Right kidney (tissue), 9 donors: ENCODE measurements at places on chromosomes 6 and 20.

GRCh38 chr20:8663424-8663823 lies 405.5 kb upstream of the PLCB4 start:
- no peak for DNase-seq

- no peak for DNase-seq
Observed at GRCh38 chr20:24257171-24257570, 212.3 kb upstream of the SYNDIG1 start.

DNA sequence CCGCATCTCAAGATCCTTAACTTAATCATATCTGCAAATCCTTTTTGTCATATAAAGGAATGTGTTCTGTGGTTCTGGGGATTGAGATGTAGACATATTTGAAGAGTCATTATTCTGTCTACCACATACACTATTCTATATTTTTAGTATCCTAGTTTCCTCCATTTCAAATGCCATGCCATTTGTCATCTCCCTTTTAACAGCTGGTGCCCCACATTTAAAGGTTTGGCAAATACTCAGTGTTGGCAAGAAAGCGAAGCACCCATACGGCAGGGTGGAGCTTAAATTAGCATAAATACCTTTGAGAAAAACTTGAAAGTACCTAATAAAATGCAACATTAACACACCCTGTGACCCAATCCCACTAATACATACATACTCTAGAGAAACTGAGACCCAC lies 31.7 kb downstream of the PAK5 start:
- DNase-seq, result no peak

- DNase-seq, result no peak
Observed at GRCh38 chr6:26211963-26212362, 124.7 kb downstream of the HFE start.

DNA sequence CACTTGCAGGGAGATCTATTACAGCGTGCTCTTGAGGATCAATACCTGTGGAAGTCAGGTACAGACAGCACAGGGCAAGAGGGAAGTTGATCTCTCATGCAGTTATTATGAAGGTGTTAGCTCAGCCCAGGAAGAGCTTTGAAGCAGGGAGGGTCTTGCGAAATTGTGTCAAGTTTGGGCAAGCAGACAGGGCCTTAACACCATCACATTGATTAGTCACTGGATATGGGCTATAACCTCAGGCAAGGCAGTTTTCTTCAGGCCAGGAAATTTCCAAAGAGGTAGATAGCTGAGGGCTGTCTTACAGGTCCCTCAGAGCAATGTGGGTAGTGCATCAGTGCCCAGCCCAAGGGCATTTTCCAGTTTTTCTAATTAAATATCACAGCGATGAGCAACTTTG lies 643.8 kb downstream of the DHX35 start:
- no peak for DNase-seq

GRCh38 chr6:22656706-22657351 lies 87.5 kb downstream of the HDGFL1 start:
- DNase-seq, result no peak

DNA sequence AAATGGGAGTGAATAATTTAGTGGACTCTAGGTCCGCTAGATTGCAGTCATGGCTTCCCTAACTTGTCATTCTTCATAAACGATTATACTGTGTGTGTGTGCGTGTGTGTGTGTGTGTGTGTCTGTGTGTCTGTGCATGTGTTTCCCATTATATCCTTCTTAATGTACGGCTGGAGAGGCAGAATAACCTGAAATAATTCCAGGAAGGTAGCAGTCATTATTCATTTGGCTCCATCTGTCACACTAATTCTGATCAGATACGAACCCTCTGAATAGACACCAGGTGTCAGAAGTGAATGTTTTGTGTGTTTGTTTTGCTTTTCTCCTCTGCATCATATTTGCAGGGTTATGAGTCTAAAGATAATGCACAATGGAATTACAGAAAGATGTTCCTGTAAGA lies 372.9 kb downstream of the DOK5 start:
- DNase-seq, result no peak

DNA sequence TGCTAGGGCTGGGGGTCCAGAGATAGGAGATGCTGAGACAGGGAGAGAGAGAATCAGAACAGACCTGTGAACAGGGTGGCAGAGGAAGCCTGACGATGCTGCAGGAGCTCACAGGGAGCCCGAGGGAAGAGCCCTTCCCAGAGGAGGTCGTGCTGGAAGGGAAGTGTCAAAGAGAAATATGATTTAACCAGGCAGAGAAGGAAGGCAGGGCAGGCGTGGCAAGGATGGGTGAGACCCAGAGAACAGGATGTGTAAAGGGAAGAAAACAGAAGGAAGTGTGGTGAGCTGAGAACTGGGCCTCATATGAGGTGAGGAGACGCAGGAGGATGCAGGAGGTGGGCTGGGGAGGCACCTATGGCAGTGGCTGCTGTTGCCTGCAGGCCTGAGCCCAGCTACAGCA lies 105.6 kb downstream of the ZDHHC14 start:
- no peak for DNase-seq

DNA sequence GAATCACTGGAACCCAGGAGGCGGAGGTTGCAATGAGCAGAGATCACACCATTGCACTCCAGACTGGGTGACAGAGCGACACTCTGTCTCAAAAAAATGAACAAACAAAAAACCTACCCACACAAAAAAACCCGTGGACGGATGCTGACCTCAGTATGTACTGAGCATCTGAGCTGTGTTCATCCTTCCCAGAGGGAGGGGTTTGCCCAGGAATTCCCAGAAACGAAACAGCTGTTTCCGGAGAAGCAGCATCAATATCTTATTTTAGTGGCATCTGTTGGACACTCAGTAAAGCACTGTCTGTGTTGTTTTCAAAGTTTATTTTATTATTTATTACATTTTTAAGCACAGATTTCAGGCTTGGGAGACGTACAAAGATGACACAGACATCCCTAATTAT lies 18.7 kb downstream of the NANP start:
- no peak for DNase-seq

GRCh38 chr6:107173779-107174178 lies 58.5 kb upstream of the BEND3 start:
- no peak for DNase-seq

GRCh38 chr20:36542516-36543183 lies 1.3 kb downstream of the MYL9 start:
- no peak for DNase-seq

GRCh38 chr6:1884313-1884712 lies 274.6 kb downstream of the FOXC1 start:
- DNase-seq, result no peak

- DNase-seq, result peak; percentile 42
Observed at GRCh38 chr6:163405412-163406309, 8.9 kb upstream of the QKI start.

GRCh38 chr6:86107985-86108384 lies 465.3 kb upstream of the SYNCRIP start:
- no peak for DNase-seq

DNA sequence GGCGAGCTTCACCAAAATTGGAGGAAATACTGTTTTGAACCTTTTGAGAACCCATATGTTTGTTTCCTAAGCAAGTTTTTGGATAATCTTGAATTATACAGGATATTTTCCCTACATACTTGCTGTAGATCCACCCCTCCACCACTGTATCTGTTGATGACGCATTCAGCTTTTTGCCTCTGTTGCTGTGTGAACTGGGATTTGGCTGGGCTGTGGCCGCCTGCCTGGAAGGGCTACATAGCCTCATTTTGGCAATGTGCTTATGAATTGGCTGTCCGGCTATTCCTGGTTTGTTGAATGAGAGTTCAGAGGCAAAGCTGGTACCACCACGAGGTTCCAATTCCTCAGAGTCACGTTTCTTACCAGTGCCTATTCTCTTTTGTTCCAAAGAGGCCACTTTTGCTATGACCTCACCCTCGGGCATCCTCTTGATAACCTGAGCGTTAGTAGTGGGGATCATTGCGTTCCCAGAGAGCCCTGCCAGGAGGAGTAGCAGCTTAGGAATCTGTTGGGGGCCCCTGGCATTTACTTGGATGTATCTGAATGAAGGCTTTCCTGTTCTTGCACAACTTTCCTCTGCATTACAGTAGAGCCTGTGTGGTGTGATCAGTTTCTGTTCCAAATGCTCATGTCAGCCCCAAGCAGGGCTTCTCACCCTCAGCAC lies 6.4 kb downstream of the FAM83D start:
- DNase-seq, result no peak

- DNase-seq, result no peak
Observed at GRCh38 chr6:87396595-87397392, 11.0 kb upstream of the CFAP206 start.

DNA sequence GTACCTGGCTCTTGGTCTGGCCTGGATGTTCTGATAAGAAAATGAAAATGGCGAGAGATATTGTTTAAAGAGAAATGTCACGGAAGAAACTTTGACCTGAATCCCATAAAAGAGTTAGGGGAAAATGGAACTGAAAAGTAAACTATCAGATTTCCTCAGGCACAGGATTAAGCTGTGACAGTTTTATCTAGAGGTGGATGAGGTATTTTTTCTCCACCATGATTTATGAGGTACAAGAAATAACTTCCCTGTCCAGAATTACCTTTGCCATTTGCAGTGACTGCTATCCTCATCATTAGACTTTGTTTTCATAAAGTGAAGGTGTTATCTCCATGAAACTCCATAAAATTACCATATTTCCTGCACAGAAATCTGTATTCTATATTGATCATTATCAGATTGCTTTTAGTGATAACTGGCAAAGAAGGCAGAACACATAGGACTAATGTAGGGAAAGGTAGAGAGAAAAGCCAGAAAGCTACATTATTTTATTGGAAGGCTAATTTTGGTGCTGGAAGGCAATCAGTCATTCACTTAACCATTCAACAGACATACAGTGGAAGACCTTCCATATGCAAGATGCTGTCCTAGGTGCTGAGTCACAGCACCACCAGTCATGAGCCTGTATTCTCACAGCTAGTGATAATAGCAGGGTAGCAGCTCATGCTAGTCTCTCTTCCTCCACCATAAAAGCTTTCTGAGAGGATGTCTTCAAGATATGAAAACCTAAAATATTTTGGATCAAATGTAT lies 427.3 kb upstream of the CITED2 start:
- DNase-seq, result no peak

DNA sequence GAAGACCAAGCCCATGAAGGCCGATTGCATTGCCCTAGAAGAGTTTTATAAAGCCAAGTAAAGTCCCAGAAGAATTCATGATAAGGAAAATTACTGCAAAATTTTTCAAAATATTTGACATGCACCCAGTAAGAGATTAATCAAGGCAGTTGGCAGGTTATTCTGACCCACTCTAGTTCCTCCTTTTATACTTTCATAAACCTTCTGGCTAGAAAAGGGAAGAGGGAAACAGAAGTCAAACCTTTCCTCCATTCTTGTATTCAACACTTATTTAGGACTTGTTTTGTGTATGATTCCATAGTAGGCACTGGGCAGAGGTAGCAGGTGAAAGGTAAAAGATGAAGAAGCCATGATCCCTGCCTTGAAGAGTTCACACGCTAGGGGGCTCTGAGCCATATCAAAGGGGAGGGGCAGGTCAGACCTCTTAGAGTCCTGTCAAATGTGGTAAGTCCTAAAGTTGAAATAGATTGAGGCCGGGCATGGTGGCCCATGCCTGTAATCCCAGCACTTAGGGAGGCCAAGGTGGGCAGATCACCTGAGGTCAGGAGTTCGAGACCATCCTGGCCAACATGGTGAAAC lies 85.4 kb downstream of the NDUFAF5 start:
- no peak for DNase-seq

GRCh38 chr6:35048631-35049083 lies 92.5 kb downstream of the TCP11 start:
- DNase-seq, result peak; percentile 58

DNA sequence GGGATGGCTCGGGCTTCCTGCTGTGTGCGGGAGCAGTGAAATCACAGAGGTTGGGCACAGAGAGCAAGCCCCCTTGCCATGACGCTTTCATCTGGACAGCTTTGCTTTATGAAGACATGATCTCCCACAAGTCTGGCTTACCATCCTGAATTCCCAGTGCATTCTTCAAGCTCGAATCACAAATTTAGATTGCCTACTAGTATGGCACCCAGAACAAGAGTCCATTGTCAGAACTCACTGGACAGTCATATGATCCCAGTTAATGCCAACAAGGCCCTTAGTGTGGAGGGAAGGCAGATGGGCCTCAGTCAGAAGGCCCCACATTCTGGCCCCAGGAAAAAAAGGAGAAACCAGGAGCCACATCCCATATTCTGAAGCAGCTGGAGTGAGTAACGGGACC lies 147.3 kb upstream of the FOXQ1 start:
- DNase-seq, result no peak

DNA sequence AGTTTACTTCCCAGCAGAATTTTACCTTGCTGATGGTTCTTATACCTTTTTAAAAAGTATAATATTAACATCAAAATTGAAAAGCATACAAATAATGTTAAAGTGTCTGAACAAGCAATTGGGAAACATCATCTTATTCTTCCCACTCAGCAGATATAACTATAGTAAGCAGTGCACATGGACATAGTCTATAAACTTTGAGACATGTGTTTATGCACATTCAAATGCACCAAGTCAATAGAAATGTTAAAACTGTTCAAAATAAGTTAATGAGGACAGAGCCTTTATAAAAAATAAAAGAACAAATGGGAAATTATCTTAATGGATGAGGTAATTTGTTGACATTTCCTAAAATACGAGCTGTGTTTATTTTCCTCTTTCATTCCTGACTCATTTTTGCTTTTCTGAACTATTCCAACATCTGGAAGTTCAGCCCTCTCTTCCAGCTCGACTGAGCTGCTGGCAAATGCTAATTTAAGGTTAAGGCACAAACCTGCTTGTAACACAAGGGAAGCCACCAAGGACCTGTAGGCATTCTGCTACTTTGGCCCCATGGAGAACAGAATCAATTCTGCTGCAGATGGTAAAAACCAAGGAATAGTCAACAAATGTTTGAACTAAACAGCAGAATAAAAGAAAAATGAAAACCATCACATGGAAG lies 110.3 kb upstream of the MAP3K4 start:
- DNase-seq, result no peak

DNA sequence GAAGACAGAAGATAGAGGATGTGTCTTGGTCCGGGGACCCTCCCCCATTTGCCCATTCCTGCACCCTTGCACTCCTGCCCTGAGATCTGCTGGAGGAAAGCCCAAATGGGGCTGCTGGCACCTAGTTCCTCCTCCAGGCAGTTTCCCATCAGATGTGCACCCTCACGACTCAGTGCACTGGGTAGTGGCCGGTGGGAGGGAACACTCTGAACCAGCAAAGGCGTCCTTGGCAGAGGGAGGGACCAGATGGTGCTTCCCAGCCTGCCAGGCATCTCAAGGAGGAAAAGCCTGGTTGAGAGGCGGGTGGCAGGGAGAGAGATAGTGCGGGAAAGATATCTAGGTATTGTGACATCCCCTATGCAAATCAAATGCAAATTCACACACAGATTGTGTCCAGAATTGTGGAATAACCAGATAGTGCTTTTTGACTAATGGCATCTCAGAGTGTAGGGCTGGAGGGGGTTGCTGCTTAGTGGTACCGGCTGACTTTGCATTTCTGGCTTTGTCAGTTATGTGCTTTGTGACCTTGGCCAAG lies 19.5 kb downstream of the TMEM151B start:
- DNase-seq, result no peak

DNA sequence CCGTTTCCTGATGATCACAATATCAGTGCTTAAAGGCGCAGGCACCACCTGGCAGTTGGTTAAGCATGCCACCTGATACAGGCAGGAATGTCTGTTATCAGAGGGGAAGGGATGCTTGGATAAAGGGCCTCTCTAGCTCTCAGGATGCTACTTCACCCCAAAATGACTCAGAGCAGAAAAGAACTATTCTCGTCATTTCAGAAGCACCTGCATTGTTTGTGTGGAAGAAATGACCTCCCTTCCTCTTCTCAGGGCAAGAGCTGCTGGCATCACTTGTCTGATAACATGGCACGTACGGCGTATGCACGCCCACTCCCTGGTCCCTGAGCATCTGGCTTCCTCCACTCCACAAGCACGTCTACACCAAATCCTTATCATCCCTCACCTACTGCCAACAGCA lies 47.3 kb downstream of the ATP9A start:
- DNase-seq, result no peak
